HT1080 (cell line): ENCODE measurements at places on chromosomes 6 and 20. TPM values are rescaled to one million over a fixed set of nuclear protein-coding genes. Genes with fewer than 3 reads are reported as not detected.

C6orf15 gene
- not detected in 2 replicates for total RNA-seq

DNA sequence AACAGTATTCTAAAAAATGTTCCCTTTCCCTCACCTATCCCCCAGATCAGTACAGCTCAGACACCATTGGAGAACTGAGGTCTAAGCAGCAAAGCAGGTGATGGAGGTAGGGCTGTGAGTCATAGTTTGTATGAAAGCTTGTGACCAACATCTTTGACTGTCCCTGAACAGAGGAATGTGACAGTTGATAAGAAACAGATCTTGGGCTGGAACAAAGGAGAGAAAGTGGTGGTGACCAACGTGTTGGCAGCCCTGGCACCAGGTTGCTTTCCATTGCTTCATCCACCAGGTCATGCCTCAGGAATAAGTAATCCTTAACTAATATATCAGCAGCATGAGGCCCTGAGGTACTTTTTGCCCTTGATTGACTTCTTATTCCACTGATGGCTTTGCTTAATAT is 19.9 kb upstream of the CRIP3 start:
- DNase-seq = no peak

LST1 gene
- total RNA-seq = not detected in 2 replicates

GRCh38 chr6:57262488-57262887 is 40.4 kb upstream of the RAB23 start:
- DNase-seq = no peak

DNA sequence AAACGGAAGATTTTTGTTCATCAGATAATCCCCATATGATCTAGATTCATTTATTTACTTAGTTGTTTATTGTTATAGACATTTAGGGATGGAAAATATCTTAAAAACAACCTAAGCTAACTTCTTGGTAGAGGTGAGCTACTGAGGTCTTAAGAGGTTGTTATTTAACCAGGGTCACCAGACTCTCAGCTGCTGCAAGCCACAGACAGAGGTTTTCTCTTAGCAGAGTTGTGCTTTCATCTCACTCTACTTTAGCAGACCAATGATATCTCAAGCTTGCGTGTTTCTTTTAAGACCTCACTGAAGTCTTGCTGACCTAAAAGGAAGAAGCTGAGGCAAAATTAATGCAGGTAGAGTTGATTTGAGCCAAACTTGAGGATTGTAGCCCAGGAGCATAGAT is 43.6 kb downstream of the NCOA7 start:
- DNase-seq = no peak

GRCh38 chr6:124888581-124889371 is 73.5 kb upstream of the RNF217 start:
- DNase-seq = peak; percentile 23

GRCh38 chr6:3905945-3906845 is 57.0 kb downstream of the FAM50B start:
- no peak for DNase-seq

TBC1D32 gene
- total RNA-seq = 1.9 and 2.4 TPM in 2 replicates

TTBK1 gene
- total RNA-seq = 0.06 TPM in 1 of 2 replicates, not detected in the other

- no peak for DNase-seq
These were observed 264.8 kb downstream of the RNGTT start for GRCh38 chr6:88698661-88699060.

TBP gene
- 33.1 and 46.3 TPM in 2 replicates for total RNA-seq

KHDC1L gene
- total RNA-seq = not detected in 2 replicates

DNA sequence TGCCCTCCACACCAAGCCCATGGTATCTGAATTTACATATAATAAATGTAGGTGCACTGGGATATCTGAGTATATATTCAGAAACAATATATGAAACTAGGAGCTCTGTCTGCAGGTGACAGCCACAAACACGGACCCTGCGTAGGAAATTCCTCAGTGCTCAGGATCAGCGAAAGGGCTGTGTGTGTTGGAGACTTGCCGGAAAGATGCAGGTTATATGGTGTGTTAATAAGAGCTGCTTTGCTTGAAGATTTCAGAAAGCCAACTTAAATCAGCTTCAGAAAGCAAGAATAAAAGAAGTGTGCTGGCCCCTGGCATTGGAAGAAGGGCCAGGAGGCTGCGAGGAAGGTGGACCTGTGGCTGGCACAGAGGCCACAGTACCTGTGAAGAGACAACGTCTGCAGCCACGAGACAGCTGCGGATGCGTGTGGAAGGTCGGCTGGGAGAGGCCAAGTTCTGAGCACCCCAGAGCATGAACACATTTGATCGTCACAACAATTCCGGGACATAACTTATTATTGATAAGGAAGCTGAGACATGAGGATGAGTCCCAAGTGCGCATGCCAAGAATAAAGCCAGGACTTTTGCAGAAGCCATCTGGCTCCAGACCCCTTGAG is 183.2 kb downstream of the DLL1 start:
- DNase-seq = no peak

DNA sequence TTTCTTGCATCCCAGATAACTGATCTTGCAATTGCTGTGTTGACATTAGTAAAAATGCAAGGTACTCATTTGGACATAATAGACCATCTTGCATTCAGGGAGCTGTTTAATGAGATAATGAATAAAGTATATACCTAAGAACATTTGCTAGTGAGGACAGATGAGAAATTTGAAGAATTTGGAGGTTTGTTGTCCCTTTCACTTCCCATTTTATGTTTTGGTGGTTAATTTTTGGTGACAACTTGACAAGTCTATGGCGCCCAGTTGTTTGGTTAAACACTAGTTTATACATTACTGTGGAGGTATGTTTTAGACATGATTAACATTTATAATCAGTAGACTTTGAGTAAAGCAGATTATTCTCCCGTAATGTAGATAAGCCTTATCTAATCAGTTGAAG is 300.2 kb upstream of the SYNCRIP start:
- DNase-seq = no peak

GRCh38 chr20:14331646-14332045 is 5.8 kb downstream of the FLRT3 start:
- no peak for DNase-seq

DNA sequence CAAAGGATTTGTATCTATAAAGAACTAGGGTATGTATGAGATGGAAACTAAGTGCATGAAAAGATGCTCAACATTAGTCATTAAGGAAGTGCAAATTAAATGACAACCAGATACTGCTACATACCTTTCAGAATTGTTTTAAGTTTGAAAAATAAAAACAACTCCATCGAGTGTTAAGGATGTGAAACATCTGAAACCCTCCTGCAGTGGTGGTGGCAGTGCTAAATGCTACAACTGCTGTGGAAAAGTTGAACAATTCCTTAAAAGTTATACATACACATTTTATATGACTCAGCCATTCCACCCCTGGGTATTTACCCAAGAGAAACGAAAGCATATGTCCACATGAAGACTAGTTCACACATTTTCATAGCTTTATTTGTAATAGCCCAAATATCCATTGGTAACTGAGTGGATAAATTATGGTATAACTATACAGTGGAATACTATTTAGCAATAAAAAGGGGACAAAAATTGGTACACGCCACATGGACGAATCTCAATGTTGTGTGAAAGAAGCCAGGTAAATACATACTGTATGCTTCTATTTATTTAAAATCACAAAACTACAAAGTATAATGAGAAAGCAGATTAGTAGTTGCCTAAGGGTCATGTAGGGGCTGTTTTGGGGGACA is 10.6 kb downstream of the ARMH2 start:
- no peak for DNase-seq

SRSF12 gene
- total RNA-seq = not detected in 2 replicates

CGA gene
- total RNA-seq = 0.13 TPM in 1 of 2 replicates, not detected in the other

DNA sequence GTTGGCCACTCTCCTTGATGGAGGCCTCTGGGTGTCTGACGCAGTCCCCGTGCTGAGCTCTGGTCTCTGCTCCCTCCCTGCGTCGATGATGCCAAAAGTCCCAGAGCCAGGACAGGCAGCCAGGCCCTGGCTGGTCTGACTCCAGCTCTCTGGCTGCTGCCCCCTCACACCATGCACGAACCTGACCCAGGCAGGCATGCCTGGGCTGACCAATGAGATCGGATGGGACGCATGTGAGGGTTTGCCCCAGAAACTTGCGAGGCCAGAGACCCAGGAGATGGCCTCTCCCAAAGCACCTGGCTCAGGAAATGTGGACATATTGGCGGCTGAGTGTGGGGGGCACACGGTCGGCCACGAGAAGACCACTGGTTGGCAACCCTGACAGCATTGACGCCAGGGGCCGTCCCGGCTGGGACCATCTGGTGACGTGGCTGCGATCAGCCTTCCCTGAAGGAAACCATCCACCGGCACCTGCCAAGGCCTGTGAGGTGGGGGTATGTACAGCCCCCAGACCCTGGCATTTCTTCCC is 51.2 kb upstream of the FRMD1 start:
- DNase-seq = no peak

GRCh38 chr6:168105813-168106632 is 27.0 kb upstream of the FRMD1 start:
- no peak for DNase-seq

BCL2L1 gene
- 120 and 146 TPM in 2 replicates for total RNA-seq

PKHD1 gene
- total RNA-seq = not detected in 2 replicates

DNA sequence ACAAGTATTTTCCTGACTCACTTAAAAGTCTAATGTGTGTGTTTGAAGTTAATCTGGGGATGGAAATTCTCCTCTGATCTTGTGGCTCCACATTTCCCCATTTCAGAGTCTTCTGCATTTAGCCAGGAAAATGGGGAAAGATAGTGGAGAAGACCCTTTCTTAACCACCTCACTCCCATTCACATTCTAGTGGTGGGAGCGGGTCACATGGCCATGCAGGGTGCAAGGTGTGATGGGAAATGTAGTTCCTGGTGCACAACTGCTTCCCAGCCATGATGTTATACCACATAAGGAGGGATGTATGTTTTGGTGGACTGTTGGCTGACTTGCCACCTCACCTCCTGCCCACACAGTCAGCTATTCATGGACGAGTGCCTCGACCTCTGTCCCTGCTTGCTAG is 61.8 kb downstream of the BANF2 start:
- DNase-seq = peak; percentile 31

DNA sequence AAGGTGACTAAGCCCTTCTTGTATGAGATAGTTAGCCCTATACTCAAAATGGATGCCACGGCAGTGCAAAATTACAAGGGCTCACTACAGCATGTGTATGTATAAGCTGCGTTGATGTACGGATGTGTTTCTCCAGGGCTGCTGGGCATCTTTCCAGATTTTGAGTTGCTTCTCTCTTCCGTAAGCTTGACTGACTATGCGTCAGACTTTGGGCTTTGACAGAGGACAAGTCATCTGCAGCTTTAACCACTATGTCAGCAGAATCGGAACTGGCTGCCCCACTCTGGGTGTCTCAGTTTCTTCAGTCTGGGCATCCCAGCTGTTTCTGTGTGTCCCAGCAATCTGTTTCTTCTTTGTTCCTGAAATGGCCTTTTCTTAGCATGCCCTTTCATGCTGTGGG is 241.6 kb downstream of the BTBD3 start:
- no peak for DNase-seq

TINAG gene
- not detected in 2 replicates for total RNA-seq

DNA sequence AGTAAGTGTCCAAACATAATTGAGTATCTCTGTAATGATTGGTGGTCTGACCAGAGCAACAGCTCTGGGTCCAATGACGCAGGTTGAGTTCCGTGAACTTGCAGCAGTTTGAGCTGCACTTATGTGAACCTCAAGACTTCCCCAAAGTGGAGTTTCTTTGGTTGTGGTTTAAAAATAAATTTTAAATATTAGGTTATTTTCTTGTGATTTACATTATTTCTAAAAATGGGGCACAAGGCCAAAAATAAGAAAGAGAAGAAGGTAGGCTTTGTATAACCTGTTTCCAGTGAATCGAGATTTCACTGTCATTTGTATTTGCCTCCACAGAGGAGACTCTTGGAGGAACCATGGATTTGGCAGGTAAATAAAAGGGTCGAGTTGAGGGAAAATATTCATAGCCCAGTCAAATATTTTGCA is 166.4 kb upstream of the ZNF217 start:
- DNase-seq = no peak

PNPLA1 gene
- 0.03 TPM in 1 of 2 replicates, not detected in the other for total RNA-seq

DTNBP1 gene
- 3.3 and 11.9 TPM in 2 replicates for total RNA-seq
